ENCODE measurements at places on chromosomes 3 and 15.

DNA sequence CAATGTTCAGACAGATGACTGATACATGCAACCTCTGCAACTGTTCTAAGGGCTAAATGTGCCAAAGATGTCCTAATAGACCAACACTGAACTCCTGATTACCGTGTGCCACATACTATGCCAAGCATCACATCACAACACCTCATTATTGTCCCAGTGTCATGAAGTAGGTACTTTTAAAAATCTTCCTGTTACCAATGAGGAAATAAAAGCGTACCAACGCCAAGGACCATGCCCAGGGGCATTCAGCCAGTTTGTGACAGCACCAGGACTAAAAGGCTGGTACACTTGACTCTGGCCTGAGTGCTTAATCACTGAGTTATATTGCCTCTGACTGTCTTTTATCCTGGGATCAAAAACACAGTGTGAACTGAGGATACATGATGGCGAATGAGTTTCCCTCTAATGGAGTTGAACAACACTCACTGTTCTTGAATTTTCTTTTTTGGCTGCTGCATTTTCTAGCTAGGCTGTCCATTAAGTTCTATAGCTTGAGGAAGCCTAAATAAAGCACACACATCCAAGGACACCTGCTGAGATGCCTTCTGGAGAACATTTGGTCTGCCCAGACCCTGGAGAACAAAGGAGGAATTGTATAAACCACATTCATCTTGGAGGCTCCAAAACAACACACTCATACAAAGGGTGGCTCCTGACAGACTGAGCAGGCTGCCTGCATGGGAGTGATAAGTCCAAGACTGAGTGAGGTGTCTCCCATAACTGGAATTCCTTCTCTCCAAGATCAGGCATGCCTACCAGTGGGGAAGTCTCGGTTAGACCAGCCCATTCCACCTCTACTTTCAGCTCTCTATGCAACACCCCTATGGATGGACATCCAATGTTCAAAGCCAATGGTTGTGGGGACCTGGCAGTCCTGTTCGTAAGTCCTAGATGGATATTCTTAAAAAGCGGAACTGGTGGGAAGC lies 126.7 kb upstream of the PRICKLE2 start:
- no peak for DNase-seq

GRCh38 chr15:74906067-74906449 lies 593 bp downstream of the FAM219B start:
- no peak for DNase-seq

DNA sequence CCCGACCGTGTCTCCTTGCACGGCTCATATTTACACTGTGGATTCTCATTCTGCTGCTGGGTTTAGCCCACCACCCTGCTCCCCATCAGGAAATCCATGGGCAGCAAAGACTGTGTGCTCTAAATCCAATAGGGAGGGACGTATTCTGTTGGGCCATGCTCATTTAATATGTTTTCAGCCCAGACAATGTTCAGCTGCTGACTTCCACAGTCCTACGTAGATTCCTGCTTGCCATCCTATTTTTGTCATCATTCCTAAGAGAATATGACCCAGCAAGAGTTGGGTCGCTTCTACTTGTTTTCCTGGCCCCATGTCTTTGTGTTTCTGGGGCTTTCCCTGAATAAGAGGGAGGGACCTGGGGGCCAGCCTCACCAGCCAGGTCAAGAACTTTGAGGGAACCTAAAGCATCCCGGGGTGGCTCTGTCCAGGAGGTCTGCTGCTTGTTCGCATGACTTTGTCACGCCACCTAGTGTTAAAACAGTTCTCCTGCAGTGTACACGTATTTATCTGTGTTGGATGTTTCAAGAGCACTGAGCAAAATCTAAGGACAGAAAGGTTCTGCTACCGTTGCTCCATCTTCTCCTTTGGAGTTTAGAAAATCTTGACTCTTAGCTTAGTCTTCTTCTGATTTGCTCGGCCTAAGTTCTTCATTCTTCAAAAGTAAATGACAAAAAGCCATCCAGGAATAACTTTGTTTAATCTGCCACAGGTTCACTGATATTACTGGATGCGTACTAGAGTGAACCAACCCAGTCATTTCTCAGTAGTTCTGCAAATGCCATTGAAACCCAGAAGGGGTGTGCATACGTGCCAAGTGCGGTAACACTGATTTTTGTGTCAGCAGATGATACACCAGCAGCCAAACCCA lies 79.8 kb upstream of the NR2E3 start:
- DNase-seq = no peak

DNA sequence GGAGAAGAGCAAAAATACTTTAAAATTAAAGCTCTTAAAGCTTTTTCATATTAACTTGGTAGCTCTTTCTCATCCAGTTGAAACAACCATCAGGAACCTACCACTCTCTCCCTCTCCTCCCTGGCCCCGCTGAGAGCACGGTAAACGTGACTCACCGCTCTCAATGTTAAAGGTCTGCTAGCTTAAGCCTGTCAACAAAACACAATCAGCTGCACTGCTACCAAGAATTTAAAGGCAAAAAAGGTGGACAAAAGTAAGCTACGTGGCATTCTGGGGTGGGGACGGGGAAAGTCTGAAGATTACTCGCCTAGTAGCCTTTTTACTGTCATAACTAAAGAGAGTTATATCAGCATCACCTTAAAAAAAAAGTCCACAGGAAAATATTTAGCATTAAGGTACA lies 8.4 kb upstream of the GP5 start:
- no peak for DNase-seq

DNA sequence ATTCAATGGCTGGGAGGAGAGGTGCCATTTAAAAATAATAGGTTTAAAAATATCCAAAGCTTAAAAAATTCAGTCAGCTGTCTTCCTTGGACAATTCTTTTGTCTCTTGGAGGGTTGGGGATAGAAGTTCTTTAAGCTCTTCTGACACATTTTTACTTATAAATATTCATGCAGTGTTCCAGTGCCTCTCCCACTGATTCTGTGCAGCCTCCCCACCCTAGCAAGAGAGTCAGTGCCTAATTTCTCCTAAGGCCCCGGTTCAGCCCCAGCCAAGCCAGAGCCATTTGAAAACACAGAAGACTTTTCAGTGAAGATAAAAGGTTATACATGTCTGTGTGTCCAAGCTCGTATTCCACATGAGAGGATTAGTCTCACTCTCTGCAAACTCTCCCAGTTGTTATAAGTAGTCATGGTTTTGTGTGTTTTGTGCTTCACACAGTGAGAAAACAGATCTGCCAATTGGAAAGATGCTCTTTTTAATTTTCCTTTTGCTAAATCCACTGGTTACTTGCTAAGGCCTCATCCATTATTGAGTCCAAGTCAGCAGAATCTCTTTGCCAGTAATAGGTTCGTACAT lies 141.3 kb downstream of the CD47 start:
- DNase-seq = no peak

Data from cortex of kidney (tissue), 1 donor.